Inflammatory macrophage treated with lipopolysaccharide for 4 hours (primary cell): ENCODE measurements at places on chromosomes 2 and 18.

GRCh38 chr18:38038242-38038641 lies 472.6 kb upstream of the CELF4 start:
- DNase-seq: no peak

DNA sequence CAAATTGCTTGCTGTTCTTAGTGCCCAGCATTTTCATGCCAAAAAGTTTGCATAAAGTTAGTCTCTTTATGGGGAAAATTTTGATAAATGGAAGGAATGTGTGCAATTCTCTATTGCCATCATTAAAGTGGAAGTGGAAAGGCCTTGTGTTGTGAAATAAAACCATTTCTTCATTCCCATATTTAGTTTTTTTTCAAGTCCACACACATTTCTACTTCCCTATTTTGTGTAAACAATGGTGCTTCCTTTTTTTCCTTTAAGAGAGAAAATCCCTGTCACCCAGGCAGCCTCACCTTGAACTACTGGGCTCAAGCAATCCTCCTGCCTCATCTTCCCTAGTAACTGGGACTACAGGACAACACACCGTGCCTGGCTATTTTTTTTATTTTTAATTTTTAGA lies 42.3 kb upstream of the NCOA1 start:
- DNase-seq: peak; percentile 89

- peak; percentile 5 for DNase-seq
These were observed 219.6 kb downstream of the ETAA1 start for GRCh38 chr2:67616749-67617148.

GRCh38 chr2:216133397-216133796 lies 24.2 kb downstream of the XRCC5 start:
- peak; percentile 73 for DNase-seq

GRCh38 chr2:148987286-148987685 lies 51.2 kb upstream of the LYPD6B start:
- DNase-seq: no peak

- DNase-seq: no peak
These were observed 436.4 kb upstream of the SALL3 start for GRCh38 chr18:78543201-78543725.

GRCh38 chr18:68984342-68984741 lies 186.5 kb downstream of the CCDC102B start:
- DNase-seq: no peak

DNA sequence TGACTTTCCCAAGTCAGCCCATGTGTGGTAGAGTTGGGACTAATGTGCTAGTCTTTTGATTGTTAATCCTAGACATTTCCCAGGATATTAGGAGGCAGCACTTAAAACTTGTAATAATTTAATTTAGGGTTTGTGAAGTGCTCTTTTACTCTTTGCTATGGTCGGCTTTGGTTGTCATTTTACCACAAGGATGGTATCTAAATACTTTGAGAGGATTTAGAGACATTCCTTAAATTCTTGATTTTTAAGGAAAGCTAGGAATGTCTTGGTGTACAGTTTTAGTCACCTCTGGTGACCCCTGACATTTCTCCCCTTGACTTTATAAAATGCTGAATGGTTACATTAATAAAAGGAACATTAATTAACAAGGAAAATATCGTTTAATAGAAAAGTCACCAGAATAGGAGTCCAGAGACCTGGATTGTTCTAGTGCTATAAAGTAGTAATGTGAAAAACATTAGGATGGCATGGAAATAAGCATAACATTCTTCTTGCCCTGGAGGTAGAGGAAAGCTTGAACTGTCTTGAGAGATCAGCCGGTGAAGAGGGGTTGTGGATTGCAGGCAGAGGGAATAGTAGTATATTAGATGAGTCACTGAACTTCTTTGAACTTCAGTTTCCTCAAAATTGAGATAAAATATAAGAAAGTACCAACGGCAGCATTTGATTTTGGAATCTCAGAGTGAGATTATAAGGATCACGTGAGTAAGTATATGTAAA lies 209.2 kb downstream of the MCFD2 start:
- DNase-seq: no peak

DNA sequence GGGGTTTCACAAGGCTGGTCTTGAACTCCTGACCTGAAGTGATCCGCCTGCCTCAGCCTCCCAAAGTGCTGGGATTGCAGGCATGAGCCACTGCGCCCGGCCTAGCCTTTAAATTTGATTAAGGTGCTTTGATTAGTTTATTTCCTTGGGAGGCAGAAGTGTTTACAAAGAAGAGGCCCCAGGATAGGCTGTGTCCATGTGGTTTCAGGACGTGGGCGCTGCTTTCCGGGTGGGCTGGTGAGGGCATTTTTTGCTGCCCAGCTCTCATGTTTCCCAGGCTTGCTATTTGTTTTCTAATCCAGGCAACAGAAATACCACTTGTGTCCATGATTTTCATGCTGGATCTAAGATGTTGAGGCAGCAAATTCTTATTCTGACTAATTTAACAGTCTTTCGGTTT lies 124.2 kb downstream of the SH3RF3 start:
- no peak for DNase-seq

- peak; percentile 29 for DNase-seq
These were observed 494 bp downstream of the HNRNPLL start for GRCh38 chr2:38602136-38602731.
